ENCODE measurements at places on chromosomes 7 and 10.

- no peak for DNase-seq
These were observed 136.1 kb downstream of the DPP6 start for GRCh38 chr7:154188330-154188729.

DNA sequence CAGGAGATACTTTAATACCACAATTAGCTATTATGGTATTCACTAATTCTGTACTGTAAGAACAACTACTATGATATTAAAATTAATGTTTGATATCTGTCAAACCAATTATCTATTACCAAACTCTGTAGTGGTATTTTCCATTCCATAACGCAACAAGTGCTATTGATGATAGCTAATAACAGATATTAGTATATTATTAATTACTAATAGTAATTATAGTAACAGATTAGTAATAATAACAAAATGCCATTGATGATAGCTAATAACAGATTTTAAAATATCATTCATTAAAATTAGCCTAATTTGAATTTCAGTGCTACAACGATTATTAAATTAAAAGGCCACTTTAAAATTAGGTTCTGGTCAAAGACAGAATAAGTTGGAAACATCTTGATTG lies 93.5 kb downstream of the BTRC start:
- no peak for DNase-seq

GRCh38 chr10:84078771-84079170 lies 60.5 kb upstream of the GHITM start:
- DNase-seq: no peak

DNA sequence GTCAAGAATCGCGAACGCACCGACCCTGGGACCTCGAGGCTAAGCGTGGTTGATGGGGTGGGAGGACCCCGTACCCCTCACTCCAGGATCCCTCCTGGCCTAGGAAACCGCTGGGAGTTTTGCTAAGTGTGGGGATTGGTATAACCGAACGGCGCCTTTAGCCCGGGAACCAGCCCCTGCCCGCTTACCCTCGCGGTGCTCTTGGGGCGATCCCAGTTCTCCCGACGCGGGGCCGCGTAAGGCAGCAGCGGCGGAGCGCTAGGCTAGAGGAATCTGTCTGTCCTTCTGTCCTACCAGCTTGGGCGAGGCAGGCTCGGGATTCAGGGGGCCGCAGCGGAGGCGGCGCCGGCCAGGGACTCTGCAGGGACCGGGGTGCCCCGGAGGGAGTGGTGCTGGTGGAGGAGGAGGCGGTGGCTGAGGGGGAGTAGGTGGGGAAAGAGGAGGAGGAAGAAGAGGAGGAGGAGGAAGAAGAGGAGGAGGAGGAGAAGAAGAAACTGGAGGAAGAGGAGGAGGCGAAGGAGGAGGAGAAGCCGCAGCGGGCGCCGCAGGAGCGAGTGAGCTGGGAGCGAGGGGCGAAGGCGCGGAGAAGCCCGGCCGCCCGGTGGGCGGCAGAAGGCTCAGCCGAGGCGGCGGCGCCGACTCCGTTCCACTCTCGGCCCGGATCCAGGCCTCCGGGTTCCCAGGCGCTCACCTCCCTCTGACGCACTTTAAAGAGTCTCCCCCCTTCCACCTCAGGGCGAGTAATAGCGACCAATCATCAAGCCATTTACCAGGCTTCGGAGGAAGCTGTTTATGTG lies 439 bp upstream of the EMX2 start:
- no peak for DNase-seq

DNA sequence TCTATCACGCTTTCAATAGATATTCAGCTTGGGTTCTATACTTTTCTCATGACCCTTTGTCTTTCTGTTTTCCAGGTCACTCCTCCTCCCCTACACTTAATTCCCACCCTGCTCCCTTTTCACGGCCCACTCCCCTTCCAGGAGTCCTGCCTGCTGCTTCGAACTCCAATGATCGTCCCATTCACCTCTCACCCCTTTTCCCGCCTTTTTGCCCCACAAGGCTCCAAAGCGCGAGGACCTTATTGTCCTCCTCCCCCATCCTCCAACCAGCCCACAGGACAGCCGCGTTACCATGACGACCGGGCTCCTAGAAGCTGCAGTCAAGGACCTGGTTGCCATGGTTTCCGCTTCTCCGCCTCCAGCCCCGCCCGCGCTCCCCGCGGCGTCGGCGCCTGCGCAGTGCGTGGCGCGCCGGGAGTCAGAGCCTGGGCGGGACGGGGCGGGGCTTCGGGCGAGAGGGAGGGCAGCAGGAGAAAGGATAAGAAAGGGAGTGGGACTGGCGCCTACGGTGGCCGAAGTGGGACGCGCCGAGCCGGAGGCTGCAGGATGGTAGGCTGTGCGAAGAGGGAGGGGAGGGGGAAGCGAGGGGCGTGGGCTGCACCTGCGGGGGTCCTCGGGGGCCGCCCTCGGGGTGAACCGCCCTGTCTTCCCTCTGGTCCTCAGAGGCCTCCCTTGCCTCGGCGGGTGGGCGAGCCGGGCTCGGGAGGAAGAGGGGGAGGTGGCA lies at the start of gene AP1S1:
Gene AP1S1 (plus strand): TSS at position 508 of the 724 bp plus-strand sequence. CDS start 39 bp downstream, at position 547.
- DNase-seq: peak; percentile 92

DNA sequence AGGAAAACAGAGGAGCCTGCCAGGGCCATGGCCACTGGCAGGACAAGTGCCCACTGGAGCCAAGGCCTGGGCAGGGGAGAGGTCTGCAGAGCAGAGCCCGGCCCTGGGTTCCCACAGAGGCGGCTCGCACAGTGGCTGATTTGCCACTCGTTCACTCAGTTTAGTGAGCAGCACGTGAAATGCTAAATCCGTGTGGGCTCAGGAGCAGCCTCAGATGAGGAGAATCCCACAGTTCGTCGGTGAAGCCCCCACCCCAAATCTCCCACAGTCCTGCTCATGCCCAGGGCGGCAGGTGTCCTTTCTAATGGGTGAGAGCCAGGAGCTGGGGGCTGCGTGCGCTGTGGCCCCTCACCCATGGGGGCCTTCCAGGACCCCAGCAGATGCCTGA lies 107.7 kb upstream of the FAM20C start:
- no peak for DNase-seq

GRCh38 chr10:103558911-103559310 lies 65.4 kb downstream of the NEURL1 start:
- no peak for DNase-seq

DNA sequence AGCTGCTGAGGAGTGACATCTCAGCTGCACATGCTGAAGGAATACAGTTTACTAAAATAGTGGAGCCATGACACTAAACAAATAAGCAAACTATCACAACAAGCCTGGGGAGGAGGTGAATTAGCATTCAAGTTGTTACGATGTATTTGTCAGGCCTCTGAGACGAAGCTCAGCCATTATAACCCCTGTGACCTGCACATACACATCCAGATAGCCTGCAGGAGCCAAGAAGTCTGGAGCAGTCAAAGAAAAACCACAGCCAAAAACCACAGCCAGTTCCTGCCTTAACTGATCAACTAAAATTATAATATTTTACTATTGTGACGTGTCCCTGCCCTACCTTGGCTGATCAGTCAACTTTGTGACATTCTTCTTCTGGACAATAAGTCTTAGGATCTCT lies 68.6 kb downstream of the NSUN6 start:
- no peak for DNase-seq

- DNase-seq: no peak
These were observed 16.4 kb upstream of the RALA start for GRCh38 chr7:39606941-39607340.

DNA sequence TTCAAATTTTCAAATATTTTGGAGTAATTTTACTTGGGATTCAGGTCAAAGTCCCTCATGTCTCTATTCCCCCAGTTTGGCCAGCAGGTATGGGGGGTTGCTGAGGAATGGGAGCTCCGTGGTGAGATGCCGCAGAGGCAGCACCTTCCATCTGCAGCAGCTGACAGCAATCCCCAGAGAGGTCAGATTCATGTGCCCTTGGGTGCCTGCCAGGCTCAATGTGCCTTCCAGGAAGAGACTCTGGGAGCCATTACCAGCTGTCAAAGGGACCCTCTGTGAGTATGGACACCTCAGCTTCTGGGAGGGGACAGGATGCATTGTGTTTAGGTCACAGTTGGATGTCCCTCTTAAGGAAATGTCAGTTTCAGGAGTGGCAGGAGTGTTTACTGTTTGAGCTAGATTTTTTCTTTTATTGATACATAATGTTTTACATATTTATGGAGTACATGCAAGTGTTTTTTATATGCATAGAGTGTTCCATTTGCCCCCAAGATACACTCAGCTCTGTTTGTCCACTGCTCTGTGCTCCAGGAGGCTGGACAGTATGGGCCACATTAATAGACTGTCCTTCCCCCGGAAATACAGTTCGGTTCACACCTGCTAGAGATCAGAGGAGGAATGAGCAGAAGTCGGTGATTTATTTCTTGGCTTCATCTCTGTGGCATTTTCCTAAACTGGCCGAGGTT lies 75.3 kb upstream of the GRB10 start:
- no peak for DNase-seq

GRCh38 chr7:131637859-131638258 lies 81.4 kb upstream of the PODXL start:
- DNase-seq: no peak

GRCh38 chr7:139635526-139636302 lies 112.2 kb downstream of the CLEC2L start:
- DNase-seq: no peak

GRCh38 chr7:77217474-77218185 lies 18.0 kb upstream of the FGL2 start:
- no peak for DNase-seq

- DNase-seq: peak; percentile 56
These were observed 708 bp downstream of the UBN2 start for GRCh38 chr7:139231513-139232376.

DNA sequence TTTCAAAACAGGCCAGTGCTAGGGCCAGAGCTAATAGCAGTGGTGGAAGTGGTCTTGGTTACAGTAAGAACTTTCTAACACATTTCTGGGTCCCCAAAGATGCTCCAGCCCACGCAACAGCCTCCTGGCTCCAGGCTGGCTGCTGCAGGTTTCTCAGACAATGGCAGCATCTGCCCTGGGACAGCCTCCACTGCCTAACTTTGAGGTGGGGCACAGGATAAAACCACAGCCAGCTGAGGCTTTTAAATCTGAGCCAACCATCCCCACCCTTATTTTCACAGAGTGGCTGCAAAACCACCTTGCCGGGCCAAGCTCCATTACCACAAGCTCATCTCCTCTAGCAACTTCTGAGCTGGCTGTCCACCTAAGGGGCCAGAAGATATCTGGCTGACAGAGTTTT lies 84.8 kb downstream of the FAM53B start:
- no peak for DNase-seq

DNA sequence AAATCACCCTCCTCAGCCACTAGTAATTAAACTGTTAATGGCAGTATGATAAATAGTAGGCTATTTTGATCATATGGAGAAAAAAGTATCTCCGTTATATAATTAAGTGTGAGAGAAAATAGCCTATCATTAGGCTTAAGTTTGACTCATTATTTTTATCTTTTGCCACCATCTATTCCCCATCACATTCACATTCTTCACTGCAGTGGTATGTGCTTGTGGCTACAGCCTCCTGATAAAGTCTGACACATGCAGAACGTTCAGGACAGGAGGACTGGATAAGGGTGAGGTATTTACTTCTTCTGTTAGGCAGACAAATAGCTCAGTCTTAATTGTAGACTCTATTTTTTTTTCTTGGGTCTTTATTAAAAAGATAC lies 5.8 kb downstream of the NEBL start:
- DNase-seq: no peak

- DNase-seq: no peak
These were observed 98.0 kb downstream of the ZMIZ1 start for GRCh38 chr10:79166741-79167140.

DNA sequence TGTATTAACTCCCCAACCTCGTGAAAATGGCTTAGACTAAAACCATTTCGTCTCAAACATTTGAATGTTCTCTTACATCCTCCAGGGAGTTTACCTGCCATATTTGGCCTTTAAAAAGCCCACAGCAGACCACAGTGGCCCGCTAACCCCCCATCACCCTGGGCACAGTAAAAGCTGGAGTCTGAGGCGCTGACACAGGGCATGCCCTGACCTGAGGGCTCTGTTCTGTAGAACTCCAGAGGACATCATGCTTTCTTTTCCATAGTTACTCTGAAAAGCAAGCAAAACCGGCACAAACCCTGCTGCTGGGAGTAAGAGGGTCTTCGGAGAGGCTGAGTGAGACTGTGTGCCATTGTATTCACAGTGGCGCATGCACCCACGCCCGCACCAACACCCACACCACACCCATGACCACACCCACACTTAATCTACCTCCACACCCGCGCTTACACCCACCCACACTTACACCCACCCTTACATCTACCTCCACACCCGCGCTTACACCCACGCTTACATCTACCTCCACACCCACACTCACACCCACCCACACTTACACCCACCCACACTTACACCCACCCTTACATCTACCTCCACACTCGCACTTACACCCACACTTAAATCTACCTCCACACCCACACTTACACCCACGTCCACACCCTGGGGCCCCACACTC lies 32.1 kb downstream of the LRRC27 start:
- DNase-seq: peak; percentile 8

DNA sequence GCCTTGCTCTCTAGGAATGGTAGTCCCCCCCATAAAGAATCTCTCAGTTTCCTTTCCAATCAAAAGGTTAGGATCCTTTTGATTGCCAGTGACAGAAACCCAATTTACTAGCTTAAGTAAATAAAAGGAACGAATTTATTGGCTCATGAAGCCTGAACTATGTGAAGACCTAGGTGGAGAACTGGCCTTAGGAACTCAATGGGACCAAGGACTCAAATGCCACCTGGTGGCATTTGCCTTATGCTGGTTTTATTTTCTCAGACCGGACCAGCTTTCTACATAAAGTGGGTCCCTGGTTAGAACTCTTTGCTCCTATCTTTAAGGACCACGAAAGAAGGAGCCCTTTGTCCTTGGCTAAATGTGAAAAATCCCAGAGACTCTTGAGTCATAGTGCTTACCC lies 25.4 kb downstream of the CFTR start:
- DNase-seq: no peak

GRCh38 chr7:83429493-83429892 lies 219.4 kb downstream of the SEMA3E start:
- no peak for DNase-seq

DNA sequence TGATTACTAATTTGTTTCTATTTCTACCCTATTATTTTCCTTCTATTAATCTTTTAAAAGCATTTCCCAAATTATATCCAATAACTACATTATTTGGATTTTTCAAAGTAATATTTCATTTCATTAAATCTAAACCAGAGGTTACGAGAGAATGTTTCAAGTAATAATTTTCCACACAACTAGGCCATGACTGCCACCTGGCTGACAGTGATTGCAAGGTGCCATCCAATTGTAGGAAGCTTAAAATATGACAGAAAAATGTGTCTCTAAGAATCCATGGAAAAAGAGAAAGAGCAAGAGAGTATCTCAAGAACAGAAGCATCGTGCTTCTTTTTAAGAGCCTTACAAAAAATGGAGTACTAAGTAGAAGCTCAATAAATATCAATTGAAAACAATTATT lies 48.7 kb downstream of the TPK1 start:
- DNase-seq: no peak
